GM23248 (cell line): ENCODE measurements at places on chromosomes 2 and 18. TPM values are rescaled to one million over a fixed set of nuclear protein-coding genes. Genes with fewer than 3 reads are reported as not detected.

Gene BOLL
- polyA plus RNA-seq, result not detected in 2 replicates

Gene IL36G
- not detected in 2 replicates for polyA plus RNA-seq

Gene PLB1
- 0.25 and 0.44 TPM in 2 replicates for polyA plus RNA-seq

Gene MLPH
- 10.8 and 14.9 TPM in 2 replicates for polyA plus RNA-seq

Gene PLEKHA3
- polyA plus RNA-seq, result 17.7 and 17.9 TPM in 2 replicates

Gene PAX3
- polyA plus RNA-seq, result not detected in 2 replicates

Gene B3GNT7
- polyA plus RNA-seq, result 0.08 TPM in 1 of 2 replicates, not detected in the other

Gene MOGAT1
- polyA plus RNA-seq, result not detected in 2 replicates

Gene SULT1C2
- not detected in 2 replicates for polyA plus RNA-seq

Gene SNRPD1
- polyA plus RNA-seq, result 159 and 162 TPM in 2 replicates

Gene CHMP1B
- polyA plus RNA-seq, result 47.1 and 49.2 TPM in 2 replicates

Gene KRTCAP3
- polyA plus RNA-seq, result 0.56 and 0.67 TPM in 2 replicates

Gene CYTIP
- polyA plus RNA-seq, result not detected in 2 replicates

Gene ZNF385B
- polyA plus RNA-seq, result 0.30 TPM in 1 of 2 replicates, not detected in the other

Gene GAD1
- 0.49 and 0.81 TPM in 2 replicates for polyA plus RNA-seq

Gene CEP192
- polyA plus RNA-seq, result 7.4 and 7.6 TPM in 2 replicates

Gene MALL
- polyA plus RNA-seq, result 61.6 and 68.5 TPM in 2 replicates

Gene SH3BP4
- polyA plus RNA-seq, result 59.3 and 59.5 TPM in 2 replicates

Gene C1QL2
- polyA plus RNA-seq, result not detected in 2 replicates

Gene IL36RN
- polyA plus RNA-seq, result not detected in 2 replicates
